Right lung (tissue), 10 donors: ENCODE measurements at places on chromosomes 3 and 15. TPM values are rescaled to one million over a fixed set of nuclear protein-coding genes. Genes with fewer than 3 reads are reported as not detected.

Gene MESP2
- not detected for polyA plus RNA-seq

Gene IGF2BP2
- 59.7 TPM for polyA plus RNA-seq

Gene ELL3
- polyA plus RNA-seq = 6.9 TPM

Gene STIMATE
- polyA plus RNA-seq = 13.4 TPM

Gene DZIP3
- 32.1 TPM for polyA plus RNA-seq

Gene PFKFB4
- 9.3 TPM for polyA plus RNA-seq

Gene REC114
- polyA plus RNA-seq = not detected

Gene CCR5
- polyA plus RNA-seq = 0.63 TPM

Gene KIF15
- 24.7 TPM for polyA plus RNA-seq

Gene P2RY13
- 0.77 TPM for polyA plus RNA-seq

Gene SOX2
- 15.9 TPM for polyA plus RNA-seq

Gene P2RY14
- 5.4 TPM for polyA plus RNA-seq

Gene GPR156
- polyA plus RNA-seq = 2.4 TPM

Gene KBTBD13
- 0.89 TPM for polyA plus RNA-seq

Gene FBXO40
- 0.07 TPM for polyA plus RNA-seq

Gene HHATL
- 3.0 TPM for polyA plus RNA-seq

Gene SLC24A5
- not detected for polyA plus RNA-seq

Gene SI
- polyA plus RNA-seq = not detected

Gene GOLGA8S
- 1.3 TPM for polyA plus RNA-seq

Gene ADCY5
- polyA plus RNA-seq = 14.9 TPM

Gene MUC13
- 0.44 TPM for polyA plus RNA-seq

Gene CLDN11
- polyA plus RNA-seq = 6.0 TPM

Gene CCDC13
- 2.9 TPM for polyA plus RNA-seq

Gene U2SURP
- 197 TPM for polyA plus RNA-seq

Gene GOLGA6L4
- 22.4 TPM for polyA plus RNA-seq
